ENCODE measurements at places on chromosomes 16 and 17. TPM values are rescaled to one million over a fixed set of nuclear protein-coding genes. Genes with fewer than 3 reads are reported as not detected.

Gene TPSAB1
- polyA plus RNA-seq = not detected

Gene KRTAP16-1
- not detected for polyA plus RNA-seq

DNA sequence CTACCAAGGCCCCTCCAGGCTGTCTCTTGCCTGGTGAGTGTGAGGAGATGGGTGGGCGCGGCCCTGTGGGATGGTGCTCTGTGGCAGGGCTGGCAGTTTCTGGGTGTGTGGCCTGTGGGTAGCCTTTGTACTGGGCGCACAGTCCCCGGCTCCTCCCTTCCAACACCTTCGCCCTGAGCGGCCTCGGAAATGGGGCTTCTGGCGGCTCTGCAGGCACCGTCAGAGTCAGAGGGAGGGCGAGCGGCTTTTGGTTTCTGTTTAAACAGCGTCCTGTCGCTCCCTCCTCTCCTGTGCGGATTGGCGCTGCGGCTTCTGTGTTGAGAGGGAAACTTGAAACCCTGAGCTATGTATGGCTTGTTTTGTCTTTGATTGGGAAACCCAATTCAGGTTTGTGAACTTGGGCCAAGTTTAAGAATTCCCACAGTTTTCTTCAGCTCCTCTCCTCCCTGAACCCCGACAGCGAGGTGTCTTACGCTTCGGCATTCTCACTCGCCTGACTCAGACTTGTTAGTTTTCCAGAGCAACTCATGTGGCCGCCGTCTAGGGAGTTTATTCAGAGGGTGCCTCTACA is 8.3 kb upstream of the ZNF750 start:
- H3K27ac ChIP-seq = no peak overlapping the region
- no peak for DNase-seq

GRCh38 chr17:39818358-39819000 is 45.6 kb downstream of the IKZF3 start:
- no peaks in the 10 kb centered on the region for H3K27me3 ChIP-seq
- H3K4me1 ChIP-seq = peaks cover 42% of the 10 kb centered on the region
- H3K4me3 ChIP-seq = no peak overlapping the region
- peaks cover 7% of the 10 kb centered on the region for H3K36me3 ChIP-seq
